ENCODE measurements at places on chromosomes 6 and 20.

GRCh38 chr20:45890077-45890984 is 677 bp downstream of the NEURL2 start:
- peak; percentile 41 for DNase-seq

GRCh38 chr6:7142918-7143475 is 35.2 kb downstream of the RREB1 start:
- no peak for DNase-seq

GRCh38 chr6:36863670-36864540 is 10.7 kb downstream of the PPIL1 start:
- no peak for DNase-seq

GRCh38 chr20:5945963-5946362 is 4.4 kb downstream of the TRMT6 start:
- DNase-seq = no peak

DNA sequence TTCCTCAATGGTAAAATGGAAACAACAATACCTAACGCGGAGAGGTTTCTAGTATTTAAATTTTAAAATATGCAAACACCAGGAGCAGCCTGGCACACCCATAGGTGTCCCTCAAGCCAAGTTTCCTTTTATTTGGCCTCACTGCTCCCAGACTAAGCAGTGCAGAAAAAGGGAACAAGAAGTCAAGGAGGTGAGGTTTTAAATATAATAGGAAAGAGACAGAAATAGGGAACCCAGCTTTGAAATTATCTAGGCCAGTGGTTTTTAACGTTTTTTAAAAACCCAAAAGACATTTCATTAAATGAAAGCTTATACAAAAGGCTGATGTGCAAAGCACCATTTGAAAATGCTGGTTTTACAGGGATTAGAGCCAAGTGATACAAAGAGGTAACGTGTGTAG is 109.6 kb downstream of the SLC22A3 start:
- no peak for DNase-seq

DNA sequence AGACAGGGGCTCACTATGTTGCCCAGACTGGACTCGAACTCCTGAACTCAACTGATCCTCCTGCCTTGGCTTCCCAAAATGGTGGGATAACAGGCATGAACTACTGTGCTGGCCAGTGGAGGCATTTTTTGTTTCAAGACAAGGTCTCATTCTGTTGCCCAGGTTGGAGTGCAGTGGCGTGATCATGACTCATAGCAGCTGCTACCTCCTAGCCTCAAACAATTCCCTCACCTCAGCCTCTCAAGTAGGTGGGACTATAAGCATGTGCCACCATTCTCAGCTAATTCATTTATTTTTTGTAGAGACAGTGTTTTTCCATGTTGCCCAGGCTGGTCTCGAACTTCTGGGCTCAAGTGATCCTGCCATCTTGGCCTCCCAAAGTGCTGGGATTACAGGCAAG is 17.2 kb downstream of the ENPP3 start:
- DNase-seq = no peak

DNA sequence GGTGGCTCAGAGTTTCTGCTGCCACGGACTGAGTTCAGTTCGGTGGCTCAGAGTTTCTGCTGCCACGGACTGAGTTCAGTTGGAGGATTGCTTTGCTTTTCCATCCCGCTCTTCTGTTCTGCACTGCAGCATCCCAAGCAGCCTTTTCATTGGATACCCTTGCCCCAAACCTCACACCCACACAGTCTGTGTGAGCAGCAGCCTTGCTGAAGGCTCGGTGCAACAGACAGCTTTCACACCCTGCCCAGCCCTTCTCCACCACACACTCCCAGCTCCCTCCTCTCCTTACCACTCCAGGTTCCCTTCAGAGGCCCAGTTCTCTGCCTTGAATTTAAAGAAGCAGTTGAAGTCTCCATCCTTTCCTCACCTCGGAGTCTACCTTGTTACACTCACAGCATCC is 52.5 kb upstream of the CHD6 start:
- no peak for DNase-seq

DNA sequence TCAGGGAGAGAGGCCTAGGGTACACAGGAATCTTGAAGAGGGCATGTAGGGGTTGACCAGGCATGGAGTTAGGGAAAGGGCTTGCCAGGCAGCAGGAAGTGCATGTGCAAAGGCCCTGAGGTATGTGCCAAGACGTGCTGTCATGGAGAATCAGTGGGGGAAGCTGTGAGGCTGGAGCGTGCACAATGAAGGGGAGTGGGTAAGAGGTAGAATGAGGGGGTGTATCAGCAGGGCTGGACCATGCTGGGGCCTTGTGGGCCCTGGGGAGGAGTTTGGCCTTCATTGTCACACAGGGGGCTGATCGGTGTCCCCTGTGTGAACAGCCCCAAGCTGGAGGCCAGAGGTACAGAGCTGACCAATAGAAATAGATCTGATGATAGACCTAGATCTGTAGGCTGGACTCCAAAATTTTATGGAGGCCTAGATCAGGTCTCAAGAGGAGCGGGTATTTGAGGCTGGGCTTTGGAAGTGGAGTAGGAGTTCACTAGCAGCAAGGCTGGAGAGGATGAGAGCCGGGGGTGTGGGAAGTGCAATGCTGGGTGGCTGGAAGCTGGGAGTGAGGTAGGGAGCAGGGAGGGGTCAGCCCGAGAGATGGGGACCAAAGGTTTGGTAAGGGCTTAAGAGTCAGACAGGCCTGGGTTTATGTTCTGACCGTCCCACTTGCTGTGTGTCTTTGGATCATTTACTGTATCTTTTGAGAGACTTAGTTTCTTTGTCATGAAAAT is 3.0 kb downstream of the SRC start:
- no peak for DNase-seq

DNA sequence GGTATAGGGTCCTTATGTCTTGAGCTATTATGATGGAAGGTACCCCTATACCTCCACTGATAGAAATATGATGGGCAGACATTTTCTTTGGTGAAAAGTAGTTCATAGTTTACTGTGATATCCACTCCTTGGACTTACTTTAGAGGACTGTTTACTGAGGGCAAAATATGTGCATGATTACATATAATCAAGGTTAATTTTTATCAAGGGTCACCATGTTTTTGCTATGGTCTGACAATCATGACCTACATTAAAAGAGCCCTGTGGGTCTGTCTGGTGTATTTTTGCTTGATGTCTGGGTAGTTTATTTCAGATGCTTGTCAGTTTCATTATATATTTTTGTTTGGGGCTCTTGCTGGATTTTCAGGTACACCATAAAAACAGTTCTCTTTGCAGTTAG is 40.1 kb downstream of the CDKAL1 start:
- DNase-seq = no peak

DNA sequence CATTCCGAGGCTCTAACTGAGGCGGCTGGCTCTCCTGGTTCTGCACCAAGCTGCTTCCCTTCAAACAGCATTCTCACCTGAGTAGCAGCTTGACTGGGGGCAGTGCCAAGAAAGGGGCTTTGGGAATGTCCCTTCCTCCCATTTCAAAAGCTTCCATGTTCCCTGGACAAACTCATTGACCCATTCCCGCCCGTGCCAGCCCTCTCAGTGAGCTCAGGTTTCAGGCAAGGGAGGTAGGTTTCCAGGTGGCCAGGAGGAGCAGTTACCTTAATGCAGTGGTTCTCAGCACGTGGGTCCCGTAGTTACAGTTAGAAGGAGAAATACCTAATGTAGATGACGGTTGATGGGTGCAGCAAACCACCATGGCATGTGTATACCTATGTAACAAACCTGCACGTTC is 135.2 kb downstream of the ELOVL4 start:
- DNase-seq = no peak

DNA sequence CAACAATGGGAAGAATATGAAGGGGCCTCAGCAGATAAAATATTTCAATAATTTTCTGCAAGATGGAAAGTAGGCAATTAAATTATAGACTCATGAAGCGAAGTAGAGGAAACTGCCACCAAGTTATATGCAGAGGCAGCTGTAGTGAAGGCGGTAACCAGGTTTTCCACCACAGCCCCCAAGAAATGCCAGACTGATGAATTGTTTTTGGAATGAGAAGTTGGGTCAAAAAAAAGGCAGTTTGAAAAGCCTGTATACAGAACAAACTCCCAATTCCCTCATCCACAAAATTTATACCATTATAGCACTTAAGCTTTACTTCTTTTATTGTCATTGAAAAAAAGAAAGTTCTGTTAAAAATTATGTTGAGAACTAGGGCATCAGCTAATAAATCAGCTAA is 45.3 kb downstream of the ELOVL4 start:
- no peak for DNase-seq

DNA sequence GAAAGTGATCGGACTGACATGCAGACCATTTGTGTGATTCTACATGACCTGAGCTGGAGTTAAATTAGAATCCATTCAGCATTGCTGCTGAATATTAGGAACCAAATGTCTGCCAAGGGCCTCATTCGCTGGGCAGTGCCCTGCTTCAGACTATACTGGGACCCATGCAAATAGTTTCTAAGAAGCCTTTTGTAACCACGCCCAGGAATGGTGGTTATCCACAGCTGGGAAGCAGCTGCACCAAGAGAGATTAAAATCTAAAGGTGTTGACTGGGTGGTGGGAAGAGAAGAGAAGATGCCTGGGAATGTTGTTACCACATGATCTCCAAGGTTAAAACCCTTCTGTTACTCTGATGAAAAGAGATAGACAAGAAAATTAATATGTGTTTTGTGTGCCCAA is 156.8 kb downstream of the PKHD1 start:
- DNase-seq = no peak

DNA sequence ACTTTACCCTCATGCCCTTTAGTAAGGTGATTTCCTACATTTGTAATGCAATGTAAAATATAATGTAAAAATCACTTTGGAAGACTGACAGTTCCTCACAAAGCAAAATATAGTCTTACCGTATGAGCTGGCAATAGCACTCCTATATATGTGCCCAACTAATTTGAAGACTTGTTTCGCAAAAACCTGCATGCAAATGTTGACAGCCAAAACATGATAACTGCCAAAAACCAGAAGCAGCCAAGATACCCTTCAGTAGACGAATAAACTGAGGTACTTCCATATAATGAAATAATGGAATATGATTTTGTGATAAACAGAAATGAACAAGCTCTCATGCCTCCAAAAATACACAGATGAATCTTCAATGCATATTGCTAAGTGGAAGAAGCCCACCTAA is 13.6 kb downstream of the AURKA start:
- DNase-seq = no peak

DNA sequence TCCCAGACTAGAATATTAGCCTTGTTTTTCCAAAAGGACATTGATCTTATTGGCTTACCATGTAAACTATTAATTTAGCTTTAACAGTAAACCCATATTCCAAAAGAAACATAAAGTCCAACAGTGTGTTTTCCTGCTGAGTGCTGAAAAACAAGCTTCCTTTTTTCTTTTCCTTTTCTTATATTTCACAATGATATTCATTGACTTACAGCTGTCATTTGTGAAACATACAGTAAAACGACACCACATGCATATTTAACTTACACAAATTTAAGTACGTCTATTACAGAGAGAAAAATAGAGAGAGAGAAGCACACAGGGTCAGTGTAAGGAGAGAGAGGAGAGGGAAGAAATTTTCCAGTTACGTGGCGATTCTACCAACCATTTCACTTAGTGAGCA is 543.9 kb upstream of the JARID2 start:
- DNase-seq = no peak

DNA sequence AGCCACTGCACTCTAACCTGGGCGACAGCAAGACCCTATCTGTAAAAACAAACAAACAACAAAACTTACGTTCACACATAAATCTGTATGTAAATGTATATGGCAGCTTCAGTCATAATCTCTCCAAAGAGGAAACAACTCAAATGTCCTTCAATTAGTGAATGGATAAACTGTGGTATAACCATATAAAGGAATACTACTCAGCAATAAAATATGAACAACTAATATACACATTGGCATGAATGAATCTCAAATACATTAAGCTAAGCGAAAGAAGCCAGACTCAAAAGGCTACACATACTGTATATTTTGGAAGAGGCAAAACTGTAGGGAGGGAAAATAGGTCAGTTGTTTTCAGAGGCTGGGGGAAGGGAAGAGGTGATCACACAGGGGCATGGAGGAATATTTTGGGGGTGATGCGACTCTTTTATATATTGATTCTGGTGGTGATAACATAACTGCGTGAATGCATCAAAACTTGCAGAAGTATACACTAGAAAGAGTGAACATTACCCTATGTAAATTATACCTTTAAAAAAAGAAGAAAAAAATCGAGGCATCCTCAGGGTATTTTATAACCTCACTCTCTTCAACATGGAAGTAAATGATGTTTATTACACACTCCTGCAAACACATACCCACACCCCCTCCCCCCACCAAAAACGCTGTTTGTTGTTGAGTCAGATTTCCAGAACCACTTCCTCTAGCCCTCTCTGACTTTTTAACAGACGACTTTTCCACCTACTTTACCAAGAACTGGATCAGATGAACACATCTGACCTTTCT is 115.2 kb upstream of the RNF24 start:
- no peak for DNase-seq

DNA sequence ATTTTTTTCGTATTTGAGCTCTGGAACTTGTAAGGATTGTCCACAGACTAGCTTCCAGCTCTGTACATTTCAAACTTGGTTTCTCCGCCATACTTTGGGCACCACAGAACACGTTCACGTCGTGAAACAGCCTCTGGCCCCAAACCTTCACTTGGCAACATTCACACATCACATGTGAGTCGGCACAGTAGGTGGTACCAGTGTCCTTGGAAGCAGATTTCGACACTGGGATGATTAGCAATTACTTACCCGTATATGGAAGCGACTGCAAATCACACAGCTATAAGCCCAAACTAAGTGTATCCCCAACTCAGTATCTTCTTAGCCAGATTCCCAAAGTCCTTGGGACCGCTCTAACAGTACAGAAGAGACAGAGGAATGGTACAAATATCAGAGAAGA is 60.2 kb downstream of the MAFB start:
- no peak for DNase-seq

DNA sequence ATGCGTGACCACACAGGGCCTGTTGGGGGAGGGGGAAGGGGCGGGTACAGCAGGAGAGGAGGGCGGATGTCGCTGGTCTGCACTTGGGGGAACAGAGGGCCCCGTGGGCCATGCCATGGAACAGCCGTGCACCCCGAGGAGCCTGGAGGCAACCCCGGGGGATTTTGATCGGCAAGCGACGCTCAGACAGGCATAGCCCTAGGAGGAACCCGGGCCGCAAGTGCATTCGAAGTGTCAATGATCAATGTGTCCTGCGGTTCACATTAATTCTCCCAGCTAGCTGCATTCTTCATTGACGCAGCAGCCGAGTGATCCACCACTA is 772.8 kb upstream of the DEFB115 start:
- no peak for DNase-seq

DNA sequence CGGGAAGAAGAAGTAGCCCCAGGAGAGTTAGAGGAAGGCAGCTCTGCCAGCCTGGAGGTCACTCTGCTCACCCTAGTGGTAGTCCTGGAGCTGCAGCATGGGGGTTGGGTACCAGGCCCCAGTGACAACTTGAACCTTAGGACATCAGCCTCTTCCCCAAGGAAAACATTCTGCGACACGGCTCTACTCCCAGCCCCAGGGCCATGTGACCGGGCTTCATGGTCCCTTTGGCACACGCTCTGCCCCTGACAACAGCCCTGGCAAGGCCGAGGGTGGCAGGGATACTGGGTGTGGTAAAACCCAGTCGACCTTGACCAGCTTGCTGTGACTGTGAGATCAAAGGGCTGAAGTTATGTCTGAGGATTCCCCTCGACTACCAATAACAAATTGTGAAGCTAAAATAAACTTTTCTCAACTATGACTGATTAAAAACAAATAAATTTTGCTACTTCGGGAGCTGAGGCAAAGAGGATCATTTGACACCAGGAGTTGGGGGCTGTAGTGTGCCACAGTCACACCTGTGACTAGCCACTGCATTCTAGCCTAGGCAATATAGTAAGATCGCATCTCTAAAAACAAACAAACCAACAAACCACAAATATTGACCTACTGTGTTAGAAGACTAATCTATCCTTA is 24.4 kb upstream of the ARID1B start:
- no peak for DNase-seq

- no peak for DNase-seq
Observed at GRCh38 chr6:108807928-108808327, 40.3 kb upstream of the ARMC2 start.
